Activated CD8-positive, alpha-beta memory T cell treated with anti-CD3 and anti-CD28 coated beads for 1 hour (primary cell): ENCODE measurements at places on chromosomes 3 and 15.

DNA sequence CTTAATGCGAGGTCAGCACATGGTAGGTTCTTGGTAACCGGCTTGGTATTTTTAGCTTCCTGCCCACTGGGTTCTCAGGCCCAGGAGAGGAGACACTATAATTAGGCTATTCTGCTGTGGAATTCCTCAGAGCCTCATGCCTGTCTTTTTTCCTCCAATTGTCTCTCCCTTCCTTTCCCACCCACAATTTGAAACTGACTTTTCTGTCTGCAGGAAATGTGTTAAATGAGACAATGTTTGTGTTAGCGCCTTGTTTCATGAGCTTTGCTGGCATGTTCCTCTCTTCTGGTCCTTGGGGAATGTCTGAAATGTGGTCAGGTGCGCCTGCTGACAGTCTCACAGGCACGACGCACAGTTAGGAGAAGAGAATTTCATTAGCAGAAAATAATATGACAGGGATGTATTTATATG, 223.6 kb upstream of the CTNNB1 start:
- DNase-seq: no peak

GRCh38 chr3:186171521-186171920, 62.6 kb upstream of the ETV5 start:
- no peak for DNase-seq

- no peak for DNase-seq
Observed at GRCh38 chr3:20380295-20380694, 194.3 kb upstream of the SGO1 start.

- DNase-seq: no peak
Observed at GRCh38 chr3:134644731-134645514, 5.9 kb downstream of the KY start.

DNA sequence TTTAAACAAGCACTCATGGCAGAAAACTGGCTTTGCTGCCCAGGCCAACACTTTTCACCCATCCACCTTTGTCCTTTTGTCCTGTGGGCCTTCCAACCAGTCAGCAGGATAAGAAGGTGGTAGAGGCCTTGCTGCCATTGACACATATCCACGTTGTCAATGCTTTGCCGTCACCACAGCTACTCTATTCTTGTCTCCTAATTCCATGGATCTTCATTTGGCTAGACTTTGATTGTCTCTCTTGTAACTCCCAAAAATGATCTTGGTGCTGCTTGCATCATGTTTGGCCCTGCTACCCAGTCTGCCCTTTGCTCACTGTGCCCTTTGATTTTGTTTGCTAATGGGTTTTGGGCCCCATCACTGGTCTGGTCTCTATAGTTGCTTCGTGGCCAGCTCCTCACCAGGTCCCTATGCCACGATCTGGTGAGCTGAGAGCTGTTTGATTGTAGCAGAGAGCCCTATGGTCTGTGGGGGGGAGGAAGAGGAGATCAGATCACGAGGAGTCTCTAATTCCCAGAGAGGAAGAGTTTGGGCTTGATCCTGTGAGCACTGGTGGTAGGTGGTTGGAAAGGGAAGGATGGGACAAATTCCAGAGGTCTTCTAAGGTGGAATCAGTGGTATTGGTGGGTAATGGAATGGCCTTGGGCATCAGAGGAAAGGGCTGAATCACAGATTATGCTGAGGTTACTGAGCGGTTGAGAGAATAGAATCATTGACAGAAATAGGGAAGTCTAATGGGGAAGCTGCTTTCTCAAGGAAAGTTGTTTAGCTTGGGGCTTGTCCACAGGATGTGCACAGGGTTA, 40.3 kb downstream of the ABHD2 start:
- no peak for DNase-seq

GRCh38 chr3:139468399-139468798, 7.9 kb downstream of the RBP2 start:
- DNase-seq: no peak

DNA sequence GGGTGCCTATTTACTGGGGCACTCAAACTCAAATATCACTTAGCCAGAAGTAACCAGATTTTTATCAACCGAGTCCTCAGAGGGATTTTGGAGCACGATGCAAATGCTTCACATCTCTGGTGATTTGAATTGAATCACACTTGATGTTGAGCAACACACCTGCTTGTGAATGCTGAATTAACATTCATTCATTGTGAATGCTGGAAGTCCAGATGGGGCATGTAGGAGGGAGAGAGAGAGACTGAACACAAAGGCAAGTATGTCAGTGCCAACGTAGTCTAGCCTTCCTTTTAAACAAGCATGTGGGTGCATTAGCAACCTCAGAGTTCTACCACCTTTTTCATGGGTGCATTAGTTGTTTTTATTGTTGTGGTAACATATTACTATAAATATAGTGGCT, 156.2 kb downstream of the ADAMTSL3 start:
- DNase-seq: no peak
